ENCODE measurements at places on chromosomes 6 and 20. TPM values are rescaled to one million over a fixed set of nuclear protein-coding genes. Genes with fewer than 3 reads are reported as not detected.

GRCh38 chr6:119166024-119166784 lies 87.7 kb upstream of the FAM184A start:
- no peak overlapping the region for H3K27ac ChIP-seq
- H3K4me3 ChIP-seq: no peak overlapping the region
- no peaks in the 10 kb centered on the region for H3K36me3 ChIP-seq
- no peaks in the 10 kb centered on the region for H3K4me1 ChIP-seq
- DNase-seq: no peak
- no peaks in the 10 kb centered on the region for H3K27me3 ChIP-seq

- no peak overlapping the region for H3K27ac ChIP-seq
- H3K4me1 ChIP-seq: no peaks in the 10 kb centered on the region
- DNase-seq: no peak
- no peak overlapping the region for H3K4me3 ChIP-seq
- no peaks in the 10 kb centered on the region for H3K27me3 ChIP-seq
- no peaks in the 10 kb centered on the region for H3K36me3 ChIP-seq
These were observed 131.5 kb upstream of the RALGAPA2 start for GRCh38 chr20:20843982-20844381.

GRCh38 chr6:105080279-105080678 lies 99.5 kb downstream of the POPDC3 start:
- H3K27me3 ChIP-seq: no peaks in the 10 kb centered on the region
- H3K4me1 ChIP-seq: no peaks in the 10 kb centered on the region
- H3K4me3 ChIP-seq: no peak overlapping the region
- no peak for DNase-seq
- H3K36me3 ChIP-seq: no peaks in the 10 kb centered on the region

- no peak for DNase-seq
- peaks cover 7% of the 10 kb centered on the region for H3K4me1 ChIP-seq
- no peaks in the 10 kb centered on the region for H3K27me3 ChIP-seq
- H3K36me3 ChIP-seq: no peaks in the 10 kb centered on the region
- H3K27ac ChIP-seq: no peak overlapping the region
These were observed 104.4 kb upstream of the ESR1 start for GRCh38 chr6:151702851-151703658.

DNA sequence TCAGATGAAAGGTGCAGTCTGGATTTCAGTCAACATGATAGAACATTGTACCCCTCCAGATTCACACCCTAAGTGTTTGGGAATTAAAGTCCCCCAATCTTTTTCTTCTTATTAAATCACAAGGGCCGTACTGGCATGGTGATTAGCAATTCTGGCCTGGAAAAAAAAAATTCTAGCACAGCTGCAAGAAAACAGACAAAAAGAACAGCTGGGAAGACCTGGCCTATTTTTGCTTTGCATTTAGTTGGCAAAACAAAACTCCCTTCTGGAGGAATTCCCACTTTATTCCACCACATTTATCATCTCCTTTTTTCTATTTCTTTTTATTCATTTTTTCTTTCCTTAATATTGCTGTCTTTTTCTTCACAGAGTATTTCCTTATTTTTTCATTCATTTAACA lies 39.8 kb upstream of the AKAP12 start:
- no peak for DNase-seq
- no peaks in the 10 kb centered on the region for H3K36me3 ChIP-seq
- H3K27me3 ChIP-seq: no peaks in the 10 kb centered on the region
- no peaks in the 10 kb centered on the region for H3K4me1 ChIP-seq
- no peak overlapping the region for H3K27ac ChIP-seq

DNA sequence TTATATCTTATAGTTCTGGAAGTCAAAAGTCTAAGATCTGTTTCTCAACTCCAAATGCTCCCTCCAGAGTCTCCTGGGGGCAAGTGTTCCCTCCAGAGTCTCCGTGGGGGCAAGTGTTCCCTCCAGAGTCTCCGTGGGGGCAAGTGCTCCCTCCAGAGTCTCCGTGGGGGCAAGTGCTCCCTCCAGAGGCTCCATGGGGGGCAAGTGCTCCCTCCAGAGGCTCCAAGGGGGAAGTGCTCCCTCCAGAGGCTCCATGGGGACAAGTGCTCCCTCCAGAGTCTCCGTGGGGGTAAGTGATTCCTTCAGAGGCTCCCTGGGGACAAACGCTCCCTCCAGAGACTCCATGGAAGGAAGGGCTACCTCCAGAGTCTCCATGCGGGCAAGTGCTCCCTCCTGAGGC lies 34.0 kb upstream of the THBS2 start:
- no peaks in the 10 kb centered on the region for H3K27me3 ChIP-seq
- no peak overlapping the region for H3K27ac ChIP-seq
- H3K36me3 ChIP-seq: no peaks in the 10 kb centered on the region
- no peaks in the 10 kb centered on the region for H3K4me1 ChIP-seq

DNA sequence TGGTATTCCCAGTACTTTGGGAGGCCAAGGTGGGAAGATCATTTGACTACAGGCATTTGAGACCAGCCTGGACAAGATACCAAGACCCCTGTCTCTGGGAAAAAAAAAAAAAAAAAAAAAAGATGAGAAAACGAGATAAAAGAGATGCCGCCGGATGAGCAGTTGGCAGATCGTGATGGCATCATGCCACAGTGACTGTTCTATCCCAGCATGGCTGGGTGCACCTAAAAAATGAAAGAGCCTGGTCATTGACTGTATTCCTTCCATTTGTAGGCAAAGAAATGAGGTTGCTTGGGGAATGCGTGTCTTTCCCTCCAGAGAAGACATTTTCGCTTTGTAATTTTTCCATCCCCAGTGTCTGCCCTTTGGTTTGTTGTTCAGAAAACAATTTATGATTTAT lies 12.9 kb downstream of the AKAP12 start:
- H3K4me3 ChIP-seq: no peak overlapping the region
- no peak overlapping the region for H3K27ac ChIP-seq
- H3K4me1 ChIP-seq: no peaks in the 10 kb centered on the region
- no peak for DNase-seq
- no peaks in the 10 kb centered on the region for H3K36me3 ChIP-seq

The ID4 gene
- 19.6 TPM for total RNA-seq

The UCKL1 gene
- 51.3 TPM for total RNA-seq

The CPNE5 gene
- total RNA-seq: 30.0 TPM

The GMPR gene
- 17.5 TPM for total RNA-seq

The IL17F gene
- not detected for total RNA-seq

Data from spleen (tissue), 13 donors.